Amygdala (tissue), 56 donors: ENCODE measurements at places on chromosomes 4 and X.

GRCh38 chrX:45258731-45259402 lies 58.2 kb upstream of the DIPK2B start:
- no peak for DNase-seq

DNA sequence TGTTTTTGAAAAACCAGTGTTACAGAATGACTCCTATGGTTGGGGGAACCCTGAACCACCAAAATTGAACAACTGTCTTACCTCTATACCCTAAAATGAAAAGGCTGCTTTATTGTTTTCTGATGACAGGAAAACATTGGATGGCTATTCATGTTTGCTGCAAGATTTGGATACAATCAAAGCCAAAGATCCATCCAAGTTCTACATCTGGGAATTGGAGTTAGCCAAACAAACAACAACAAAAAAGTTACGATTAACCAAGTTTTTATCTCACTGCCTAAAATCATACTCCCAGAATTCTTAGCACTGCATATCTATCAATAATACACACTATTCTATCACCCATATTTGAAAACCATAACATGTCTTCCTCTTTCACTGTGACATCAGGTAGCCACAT lies 349.7 kb upstream of the SLC7A11 start:
- no peak for DNase-seq

DNA sequence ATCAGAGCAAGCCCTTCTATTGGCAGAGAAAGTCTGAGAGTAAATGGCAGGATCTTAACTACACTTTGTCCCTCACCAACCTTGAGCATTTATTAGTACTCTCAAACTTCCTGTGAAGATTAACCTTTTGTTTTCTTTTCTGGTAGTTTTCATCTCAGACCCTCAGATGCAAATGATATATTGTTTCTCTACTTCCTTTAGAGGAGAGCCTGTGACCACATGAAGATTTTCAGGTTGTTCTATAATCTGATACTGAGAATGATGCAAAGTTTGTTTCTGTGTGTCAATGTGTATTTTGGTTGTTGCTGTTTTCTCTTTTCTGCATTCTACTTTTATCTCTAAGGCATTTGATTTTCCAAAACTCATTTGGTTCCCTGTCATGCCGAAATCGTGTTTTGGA lies 165.8 kb upstream of the CYSLTR1 start:
- DNase-seq, result no peak

- no peak for DNase-seq
Observed at GRCh38 chr4:188819233-188819632, 680.0 kb downstream of the TRIML1 start.

- DNase-seq, result no peak
Observed at GRCh38 chr4:123561525-123561924, 164.9 kb downstream of the SPRY1 start.

GRCh38 chrX:102957751-102958150 lies 20.7 kb downstream of the RAB40AL start:
- no peak for DNase-seq

DNA sequence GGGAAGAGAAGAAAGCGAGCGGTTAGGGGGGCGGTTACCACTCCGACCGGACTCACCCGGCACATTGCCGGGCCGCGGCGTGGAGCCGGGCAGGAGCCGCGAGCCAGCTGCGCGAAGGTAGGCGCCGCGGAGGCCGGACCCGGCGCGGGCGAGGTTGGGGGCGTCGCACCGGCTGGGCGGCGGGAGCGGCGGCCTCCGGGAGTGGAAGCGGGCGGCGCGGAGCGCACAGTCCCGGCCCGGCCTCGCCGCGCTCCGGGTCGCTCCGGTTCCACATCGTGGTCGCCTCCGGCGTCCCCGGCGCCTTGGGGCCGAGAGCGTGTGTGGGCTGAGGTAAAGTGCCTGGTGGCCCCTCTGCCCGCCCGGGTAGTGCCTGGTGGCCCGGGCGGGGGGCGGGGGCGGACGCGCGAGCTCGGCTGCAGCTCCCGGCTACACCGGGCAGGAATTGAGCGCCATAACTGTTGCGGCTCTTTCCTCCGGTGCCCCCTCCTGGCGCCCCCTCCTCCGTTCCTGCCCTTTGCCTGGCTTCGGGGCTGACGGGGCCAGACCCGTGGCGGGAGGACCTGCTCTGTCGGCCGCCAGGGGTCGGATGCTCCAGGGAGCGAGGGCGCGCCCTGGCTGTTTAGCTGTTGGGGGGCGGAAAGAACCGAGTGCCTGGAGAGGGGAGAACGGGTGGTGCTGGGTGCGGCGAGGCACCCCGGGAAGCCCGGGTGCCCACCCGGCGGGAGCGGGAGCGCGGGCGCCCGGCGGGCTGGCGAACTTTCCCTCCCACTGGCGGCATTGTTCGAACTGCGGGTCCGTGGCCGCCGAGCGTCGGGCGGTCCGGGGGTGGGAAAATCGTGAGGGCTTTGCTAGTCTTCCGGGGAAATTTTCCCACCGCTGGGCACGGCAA lies 626 bp downstream of the JADE3 start:
- peak; percentile 7 for DNase-seq

- DNase-seq, result no peak
Observed at GRCh38 chr4:83581411-83582288, 45.7 kb downstream of the GPAT3 start.

GRCh38 chrX:65755786-65756185 lies 88.3 kb downstream of the MSN start:
- no peak for DNase-seq

DNA sequence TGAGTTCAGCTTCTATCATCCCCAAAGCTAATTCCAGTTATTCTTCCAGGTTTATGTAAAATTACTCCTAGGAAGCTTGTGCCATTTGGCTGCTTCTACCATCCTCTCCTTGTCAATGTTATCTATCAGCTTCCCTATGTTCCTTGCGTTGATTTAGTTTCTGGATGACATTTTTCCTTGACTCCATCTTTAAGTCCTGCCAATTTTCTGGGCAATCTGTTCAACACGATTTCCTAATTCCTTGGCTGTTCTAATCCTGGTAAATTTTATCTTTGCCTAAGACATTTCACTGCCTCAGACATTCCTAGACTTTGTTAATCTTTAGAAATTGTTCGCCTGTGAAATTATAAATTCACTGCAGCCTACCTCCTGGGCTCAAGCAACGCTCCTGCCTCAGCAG lies 125.1 kb downstream of the PDS5A start:
- DNase-seq, result no peak

- no peak for DNase-seq
Observed at GRCh38 chrX:39318506-39319343, 517.5 kb downstream of the MID1IP1 start.

GRCh38 chrX:101986586-101986985 lies 54.8 kb upstream of the ZMAT1 start:
- no peak for DNase-seq

GRCh38 chrX:119880552-119881437 lies 9.2 kb downstream of the NDUFA1 start:
- no peak for DNase-seq

- DNase-seq, result no peak
Observed at GRCh38 chr4:101122019-101122418, 225.3 kb downstream of the PPP3CA start.

GRCh38 chrX:136146614-136147314 lies 569 bp upstream of the FHL1 start:
- DNase-seq, result peak; percentile 27

DNA sequence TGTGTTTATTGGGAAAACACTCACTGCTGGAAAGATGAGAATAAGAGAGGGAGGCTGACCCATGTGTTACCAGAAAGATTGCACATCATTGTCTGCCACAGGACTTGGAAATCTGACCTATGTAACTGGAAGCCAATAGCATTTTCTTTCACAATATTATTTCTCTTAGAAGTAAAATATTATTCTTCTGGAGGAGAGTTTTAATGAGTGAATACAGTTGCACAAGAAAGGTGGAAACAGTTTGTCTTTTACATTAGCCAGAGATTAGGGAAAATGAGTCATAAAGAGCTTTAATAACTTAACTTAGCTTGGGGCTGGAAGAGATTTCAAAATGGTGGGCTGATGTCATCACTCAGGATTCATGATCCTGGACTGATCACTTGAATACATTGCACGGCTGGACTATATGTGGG lies 31.5 kb upstream of the LNX1 start:
- DNase-seq, result no peak

DNA sequence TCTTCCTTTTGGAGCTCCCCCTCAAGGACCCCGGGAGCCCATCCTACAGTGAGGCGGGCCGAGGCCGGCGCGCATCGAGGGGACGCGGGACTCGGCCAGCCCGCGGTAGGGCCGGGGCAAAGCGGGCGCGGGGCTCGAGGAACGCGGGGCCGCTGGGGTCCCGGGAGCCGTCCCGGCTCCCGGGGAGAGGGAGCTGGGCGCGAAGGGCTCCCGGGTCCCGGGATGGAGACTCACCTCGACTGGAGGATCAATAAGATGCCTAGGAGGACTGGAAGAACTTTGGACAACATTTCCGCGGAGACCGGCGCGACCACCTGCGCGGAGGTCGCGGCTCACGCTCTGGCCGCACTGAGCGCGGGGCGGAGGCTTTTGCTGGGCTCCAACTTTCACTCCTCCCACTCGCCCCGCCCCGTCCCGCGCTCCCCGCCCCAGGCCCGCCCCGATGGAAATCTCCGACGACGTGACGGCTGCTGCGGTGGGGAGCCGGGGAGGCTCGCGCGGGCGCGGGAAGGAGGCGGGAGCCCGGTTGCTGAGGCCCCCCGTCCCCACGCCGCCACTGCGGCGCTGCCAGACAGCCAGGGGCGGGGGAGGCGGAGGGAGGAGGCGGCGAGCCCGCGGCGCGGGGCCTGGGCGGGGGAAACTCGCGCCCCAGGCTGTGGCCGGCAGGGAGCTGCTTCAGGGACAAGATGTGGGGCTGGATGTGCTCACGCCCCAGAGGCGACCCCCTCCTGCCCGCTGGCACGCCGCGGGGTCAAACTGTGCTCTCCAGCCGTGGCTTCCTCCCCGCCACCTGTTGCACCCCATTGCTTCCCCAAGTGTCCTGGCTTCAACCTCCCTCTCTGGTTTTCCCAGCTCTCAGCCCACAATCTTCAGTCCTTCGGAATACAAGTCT lies at the start of gene GABRE:
TSS of gene GABRE (minus strand) at position 341 of the 892 bp plus-strand sequence. CDS start at position 290, 51 bp downstream.
- DNase-seq, result no peak

- DNase-seq, result no peak
Observed at GRCh38 chr4:114287079-114287696, 307.7 kb upstream of the ARSJ start.

DNA sequence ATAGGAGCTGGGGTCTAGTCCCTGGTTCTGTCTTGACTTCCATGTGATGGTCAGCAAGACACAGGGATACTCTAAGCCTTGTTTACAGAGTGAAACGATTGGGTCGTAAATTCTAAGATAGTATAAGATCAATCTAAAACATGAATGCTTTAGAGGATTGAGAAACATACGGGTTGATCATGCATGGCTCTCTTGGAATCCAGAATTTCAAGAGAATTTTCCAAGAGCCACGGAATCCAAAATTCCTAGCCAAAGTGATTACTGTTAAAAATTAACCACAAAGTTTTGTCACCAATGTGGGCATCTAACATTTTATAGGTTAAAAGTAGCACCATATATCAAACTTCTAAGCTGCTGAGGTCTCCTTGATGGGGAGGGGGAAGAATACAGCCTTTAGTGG lies 16.5 kb downstream of the HS3ST1 start:
- DNase-seq, result no peak

- DNase-seq, result no peak
Observed at GRCh38 chr4:7311205-7311604, 118.9 kb downstream of the SORCS2 start.

DNA sequence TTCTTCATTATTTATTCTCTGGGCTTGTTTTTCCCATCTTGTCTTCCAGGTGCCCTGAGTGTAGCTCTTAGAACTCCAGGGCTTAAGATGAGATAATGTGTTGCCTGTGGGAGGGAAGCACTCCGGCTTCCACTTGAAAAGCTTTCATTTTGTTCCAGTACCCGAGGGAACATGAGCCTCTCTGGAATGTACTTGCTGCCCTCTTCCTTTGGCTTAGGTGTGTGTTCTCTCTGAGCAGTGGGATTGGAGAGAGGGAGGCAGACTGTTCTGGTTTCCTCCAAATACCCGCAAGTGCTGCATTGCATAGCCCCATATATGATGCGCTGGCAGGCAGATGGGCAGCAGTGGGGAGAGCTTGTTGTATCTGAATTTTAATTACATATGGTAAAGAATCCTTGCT lies 861 bp upstream of the DTHD1 start:
- no peak for DNase-seq

- DNase-seq, result no peak
Observed at GRCh38 chr4:11455201-11455835, 26.6 kb upstream of the HS3ST1 start.

- no peak for DNase-seq
Observed at GRCh38 chr4:44914748-44915147, 188.4 kb upstream of the GNPDA2 start.

- no peak for DNase-seq
Observed at GRCh38 chrX:75603833-75604232, 81.0 kb upstream of the ZDHHC15 start.

GRCh38 chr4:152077582-152077981 lies 316.8 kb upstream of the GATB start:
- DNase-seq, result no peak

DNA sequence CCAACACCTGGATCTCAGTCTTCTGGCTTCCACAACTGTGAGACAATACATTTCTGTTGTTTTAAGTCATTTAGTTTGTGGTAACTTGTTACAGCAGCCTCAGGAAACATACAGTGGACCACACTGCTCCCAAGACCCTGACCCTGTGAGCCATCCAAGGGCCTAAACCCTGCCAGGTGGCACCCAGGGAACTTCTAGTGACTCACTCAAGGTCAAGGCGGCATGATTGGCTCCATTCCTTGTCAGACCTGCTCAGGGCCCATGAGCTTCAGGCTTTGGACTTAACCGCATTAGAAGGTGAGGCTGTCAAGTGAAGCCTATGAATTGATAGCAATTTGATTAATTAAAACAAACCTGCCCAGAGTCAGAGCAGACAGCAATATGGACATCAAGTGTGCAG lies 165.7 kb upstream of the MAMLD1 start:
- no peak for DNase-seq
